ENCODE measurements at places on chromosomes 13 and 19.

DNA sequence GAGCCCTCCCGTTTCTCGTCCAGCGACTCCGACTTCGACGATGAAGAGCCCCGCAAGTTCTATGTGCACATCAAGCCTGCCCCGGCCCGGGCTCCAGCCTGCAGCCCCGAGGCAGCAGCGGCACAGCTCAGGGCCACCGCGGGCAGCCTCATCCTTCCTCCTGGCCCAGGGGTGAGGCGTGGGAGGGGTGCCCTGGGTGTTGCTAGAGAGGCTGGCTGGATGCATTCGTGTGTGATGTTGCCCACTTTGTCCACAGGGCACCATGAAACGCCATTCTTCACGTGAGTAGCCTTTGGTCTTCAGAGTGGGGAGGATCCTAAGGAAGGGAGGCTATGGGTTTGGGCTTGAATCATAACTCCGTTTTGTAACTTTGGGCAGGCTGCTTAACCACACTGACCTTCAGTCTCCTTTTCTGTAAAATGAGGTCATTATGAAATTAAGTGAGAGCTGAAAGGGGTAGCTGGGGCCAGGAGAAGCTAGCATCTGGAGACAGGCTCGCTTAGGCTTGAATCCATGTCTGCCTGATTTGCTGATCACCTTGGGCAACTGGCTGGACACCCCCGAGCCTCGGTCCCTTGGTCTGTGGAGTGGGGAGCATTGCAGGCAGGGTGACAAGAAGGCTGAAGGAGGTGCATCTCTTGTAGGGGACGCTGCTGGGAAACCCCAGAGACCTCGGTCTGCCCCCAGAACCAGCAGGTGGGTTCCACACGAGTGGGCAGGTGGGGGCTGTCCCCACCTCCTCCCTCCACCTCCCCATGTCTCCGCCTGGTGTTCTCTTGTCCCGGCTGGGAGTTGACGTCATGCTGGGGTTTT lies 18.7 kb upstream of the B3GNT3 start:
- DNase-seq = no peak

- DNase-seq = peak; percentile 43
Observed at GRCh38 chr13:98842858-98843481, 90.5 kb upstream of the SLC15A1 start.

GRCh38 chr19:32012886-32013631 lies 332.4 kb upstream of the ZNF507 start:
- DNase-seq = no peak

DNA sequence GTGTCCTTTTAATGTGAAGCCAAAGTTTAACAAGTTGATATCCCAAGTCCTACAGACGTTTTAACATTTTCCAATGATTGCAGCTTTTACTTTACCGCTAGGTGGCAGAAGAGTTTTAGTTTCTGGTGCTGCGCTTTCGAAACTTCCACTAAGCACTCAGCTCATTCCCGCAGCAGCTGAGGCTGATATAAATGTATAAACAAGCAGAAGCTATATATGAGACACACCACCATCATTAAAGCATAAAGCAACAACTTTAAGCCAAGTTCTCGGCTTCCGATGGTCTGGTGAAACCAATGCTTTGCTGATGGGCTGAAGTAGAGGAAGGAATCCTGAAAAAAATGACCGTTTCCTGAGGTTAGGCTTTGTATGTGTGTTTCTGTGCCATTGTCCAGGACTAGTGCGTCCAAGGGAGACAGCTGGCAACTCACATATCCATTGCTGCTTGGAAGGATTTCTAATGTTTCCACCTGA lies 753.9 kb downstream of the OLFM4 start:
- no peak for DNase-seq

DNA sequence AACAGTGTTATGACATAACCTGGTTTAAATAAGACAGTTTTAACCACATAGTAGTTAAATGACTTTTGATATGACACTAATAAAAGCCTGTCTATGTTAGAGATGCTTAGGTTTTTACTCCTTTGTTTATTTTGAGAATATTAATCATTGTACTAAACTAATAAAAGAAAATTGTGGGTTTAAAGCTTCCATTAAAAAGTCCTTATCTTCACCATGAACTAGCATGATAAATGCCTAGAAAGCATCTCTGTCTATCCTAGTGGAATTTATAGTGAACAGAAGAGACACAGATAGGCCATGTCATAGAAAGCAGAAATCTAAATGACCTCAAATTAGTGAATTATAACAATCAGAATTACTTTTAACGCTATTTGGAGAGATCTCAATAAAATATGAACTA lies 255.2 kb downstream of the PCDH9 start:
- no peak for DNase-seq

- DNase-seq = no peak
Observed at GRCh38 chr13:101190337-101190736, 226.0 kb downstream of the NALCN start.

- DNase-seq = no peak
Observed at GRCh38 chr13:80037505-80037888, 303.4 kb downstream of the SPRY2 start.

- no peak for DNase-seq
Observed at GRCh38 chr13:38967446-38967845, 23.2 kb downstream of the STOML3 start.

GRCh38 chr13:95745752-95746151 lies 68.8 kb downstream of the DNAJC3 start:
- no peak for DNase-seq

DNA sequence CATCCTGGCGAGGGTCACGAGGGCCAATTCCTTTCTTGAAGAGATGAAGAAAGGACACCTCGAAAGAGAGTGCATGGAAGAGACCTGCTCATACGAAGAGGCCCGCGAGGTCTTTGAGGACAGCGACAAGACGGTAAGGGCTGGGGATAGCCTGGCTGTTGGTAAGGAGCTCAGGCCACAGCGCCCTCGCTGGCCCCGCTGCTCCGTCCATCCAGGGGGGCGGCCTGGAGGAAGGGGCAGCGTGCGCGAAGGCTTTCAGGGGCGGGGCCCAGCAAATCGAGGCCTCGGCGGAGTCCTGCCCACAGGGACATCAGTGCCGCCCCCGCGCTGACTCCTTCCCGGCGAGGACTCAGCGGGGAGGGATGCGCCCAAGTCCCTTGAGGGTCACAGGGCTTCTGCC lies 6.9 kb downstream of the F10 start:
- no peak for DNase-seq

DNA sequence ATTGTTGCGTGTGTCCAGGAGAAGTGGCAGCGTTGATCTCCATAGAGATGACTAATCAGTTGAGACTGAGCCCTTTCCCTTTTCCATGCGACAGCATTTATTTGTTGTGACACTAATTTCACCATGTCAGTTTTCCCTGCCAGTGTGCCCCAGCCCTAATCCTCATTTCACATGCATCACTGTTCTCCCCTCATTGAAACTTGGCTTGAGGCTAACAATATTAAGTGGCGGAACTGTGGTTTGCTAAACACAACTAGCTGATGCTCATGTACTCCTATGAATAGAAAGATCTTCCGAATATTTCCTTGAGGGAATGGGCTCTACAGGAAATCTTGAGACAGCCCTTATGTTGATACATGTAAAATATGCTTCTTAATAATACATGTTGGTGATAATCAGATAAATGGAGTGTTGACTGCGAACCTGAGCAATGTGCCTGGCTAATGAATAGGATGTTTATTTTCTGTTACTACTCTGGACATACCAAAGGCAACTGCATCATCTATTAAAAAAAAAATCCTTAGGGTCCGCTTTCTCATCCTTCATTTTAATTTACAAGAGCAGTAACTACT lies 258.6 kb downstream of the ATP8A2 start:
- DNase-seq = no peak

GRCh38 chr19:7973883-7974282 lies 30.4 kb upstream of the TIMM44 start:
- DNase-seq = peak; percentile 36

- DNase-seq = no peak
Observed at GRCh38 chr13:110495881-110496280, 65.6 kb downstream of the RAB20 start.

GRCh38 chr19:31897292-31897691 lies 448.1 kb upstream of the ZNF507 start:
- no peak for DNase-seq

GRCh38 chr19:35533822-35534392 lies 651 bp downstream of the GAPDHS start:
- no peak for DNase-seq

DNA sequence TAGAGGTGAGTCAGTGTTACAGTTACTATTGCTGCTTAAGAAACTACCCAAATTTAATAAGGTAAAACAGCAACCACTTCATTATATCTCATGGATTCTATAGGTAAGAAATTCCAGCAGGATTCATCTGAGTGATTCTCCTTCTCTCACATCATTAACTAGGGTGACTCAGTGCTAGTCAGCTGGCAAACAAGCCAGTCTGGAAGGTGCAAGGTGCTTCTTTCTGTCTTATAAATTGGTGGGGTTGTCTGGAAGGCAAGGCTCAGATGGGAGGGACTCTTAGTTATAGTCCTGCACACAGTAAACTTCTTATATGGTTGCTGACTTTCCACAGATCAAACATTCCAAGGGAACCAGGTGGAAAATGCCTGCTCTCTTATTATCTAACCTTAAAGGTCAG lies 484.5 kb downstream of the GPC5 start:
- DNase-seq = no peak

DNA sequence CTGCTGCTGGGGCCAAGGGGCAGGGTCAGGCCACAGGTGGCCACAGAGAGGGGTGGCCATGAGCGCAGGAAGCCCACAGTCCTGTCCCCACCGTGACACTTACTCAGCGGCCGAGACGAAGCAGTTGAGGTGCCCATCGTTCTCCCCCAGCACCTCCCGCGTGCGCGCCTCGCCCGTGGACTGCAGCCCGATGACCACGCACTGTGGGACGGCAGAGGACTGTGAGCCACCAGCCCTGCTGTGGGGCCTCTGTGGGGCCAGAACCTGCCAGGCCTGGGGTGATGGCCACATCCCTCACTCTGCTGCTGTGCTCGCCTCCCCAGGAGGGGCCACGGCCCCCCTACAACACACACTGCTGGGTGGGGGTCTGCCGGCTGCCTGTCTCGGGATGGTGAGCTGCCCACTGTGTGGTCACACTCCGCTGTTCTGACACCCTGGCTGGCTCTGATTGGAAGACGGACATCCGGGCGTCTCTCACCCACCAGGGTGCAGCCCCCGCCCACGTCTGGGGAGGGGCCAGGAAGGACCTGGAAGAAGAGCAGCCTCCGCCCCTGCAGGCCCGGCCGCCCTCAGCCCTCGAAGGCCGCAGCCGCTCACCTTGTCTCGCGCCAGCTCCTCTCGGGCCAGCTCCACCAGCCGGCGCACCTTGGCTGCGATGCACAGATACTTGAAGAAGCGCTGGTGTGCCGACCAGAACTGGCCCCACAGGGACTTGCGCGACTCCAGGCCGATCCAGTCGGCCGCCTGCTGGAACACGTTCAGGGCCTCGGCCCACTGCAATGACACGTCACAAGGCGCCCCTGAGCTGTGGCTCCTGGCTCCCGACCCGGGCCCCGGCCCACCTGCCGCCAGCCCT lies 13.2 kb downstream of the GPX4 start:
- DNase-seq = no peak

- no peak for DNase-seq
Observed at GRCh38 chr13:20680416-20681080, 23.0 kb upstream of the IL17D start.

- no peak for DNase-seq
Observed at GRCh38 chr19:15424692-15425272, 6.0 kb upstream of the AKAP8L start.

GRCh38 chr13:60538566-60538965 lies 141.5 kb downstream of the TDRD3 start:
- DNase-seq = no peak

DNA sequence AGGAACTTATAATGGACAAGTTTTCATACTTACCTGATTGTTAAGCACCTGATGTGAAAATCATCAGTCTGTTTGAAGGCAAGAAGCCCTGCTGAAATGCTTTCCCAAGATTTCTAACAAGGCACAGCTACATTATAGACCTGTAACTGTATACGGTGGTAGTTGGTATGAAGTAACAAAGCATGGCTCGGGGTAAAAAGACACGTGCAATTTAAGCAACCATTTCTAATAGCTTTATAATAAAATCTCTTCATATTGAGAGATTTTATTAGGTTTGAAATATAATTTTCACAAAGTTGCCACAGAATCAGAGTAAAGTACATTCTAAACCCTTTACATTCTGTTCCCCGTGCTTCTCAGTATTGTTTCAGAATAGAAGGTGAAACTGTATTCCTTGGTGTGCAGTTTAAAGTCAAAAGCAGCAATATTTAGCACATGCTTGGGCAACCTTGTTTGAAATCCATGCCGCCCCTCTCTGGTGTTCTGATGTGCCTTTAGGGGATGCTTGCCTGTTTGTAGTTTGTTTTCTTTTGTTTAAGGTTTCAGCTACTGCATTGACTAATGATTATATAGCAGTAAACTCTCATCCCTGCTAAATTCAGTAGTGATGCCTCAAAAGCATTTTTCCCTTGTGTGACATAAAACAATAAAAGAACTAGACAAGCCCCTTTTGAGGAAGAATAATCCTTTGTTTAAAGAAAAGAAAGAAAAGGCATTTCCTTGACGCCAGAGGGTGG lies 125.2 kb upstream of the OBI1 start:
- no peak for DNase-seq

DNA sequence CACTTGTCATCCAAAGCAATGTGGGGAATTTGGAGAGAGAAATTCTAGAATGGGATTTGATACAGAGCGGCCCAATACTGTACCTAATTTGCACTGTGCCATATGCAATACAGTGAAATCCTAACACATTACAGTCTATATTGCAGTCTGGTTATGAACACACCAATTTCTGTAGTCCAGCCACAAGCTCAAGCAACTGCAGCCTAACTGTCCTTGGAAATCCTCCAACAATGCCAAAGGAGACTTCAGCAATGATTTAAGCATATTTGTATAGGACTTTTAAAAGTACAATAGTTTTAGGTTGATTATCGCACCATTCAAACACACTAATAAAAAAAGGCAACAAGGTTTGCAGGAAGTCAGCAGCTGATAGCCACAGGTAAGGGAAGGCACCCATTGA lies 17.3 kb downstream of the DIAPH3 start:
- DNase-seq = no peak

- DNase-seq = no peak
Observed at GRCh38 chr13:30165796-30166195, 141.6 kb downstream of the KATNAL1 start.

Measured in C1 segment of cervical spinal cord (tissue), 14 donors.